ENCODE measurements at places on chromosomes 5 and 9. TPM values are rescaled to one million over a fixed set of nuclear protein-coding genes. Genes with fewer than 3 reads are reported as not detected.

DNA sequence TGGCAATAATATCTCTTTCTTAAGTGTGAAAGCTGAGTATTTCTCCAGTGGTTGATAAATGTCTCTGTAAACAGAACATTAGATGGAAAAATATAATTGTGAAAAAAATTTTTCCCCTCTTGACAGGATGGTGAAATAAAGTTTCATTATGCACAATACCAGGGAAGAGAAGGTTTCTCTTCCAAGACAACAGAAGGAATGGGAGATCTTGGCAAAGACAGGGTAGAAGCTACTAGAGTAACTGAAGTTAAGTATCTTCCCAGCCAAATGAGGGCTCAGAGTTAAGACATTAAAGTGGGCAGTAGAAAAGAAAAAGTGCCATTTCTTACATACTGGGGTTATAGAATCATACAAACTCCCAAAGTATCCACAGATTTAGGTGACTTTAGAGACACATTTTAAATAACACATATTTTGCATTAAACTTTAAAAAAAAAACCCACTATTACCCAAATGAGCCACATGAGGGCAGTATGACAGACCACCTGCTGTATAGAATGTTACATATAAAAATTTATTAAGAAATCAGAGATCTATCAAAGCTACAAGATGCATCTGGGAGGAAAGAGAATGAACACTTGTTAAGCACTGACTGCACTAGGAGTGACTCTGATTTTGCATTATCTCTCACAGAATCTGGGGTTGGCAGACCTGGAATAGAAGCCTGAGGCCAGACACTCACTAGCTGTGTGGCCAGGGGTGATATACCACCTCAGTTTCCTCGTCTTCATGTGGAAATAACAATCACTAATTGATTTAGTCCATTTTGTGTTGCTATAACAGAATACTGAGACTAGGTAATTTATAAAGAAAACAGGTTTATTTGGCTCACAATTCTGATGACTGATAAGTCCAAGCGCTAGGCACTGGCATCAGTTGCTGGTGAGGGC, 98.5 kb downstream of the ARSB start:
- no peak for DNase-seq
- no peak overlapping the region for H3K27ac ChIP-seq
- H3K27me3 ChIP-seq, result no peaks in the 10 kb centered on the region

The PPP2R2B gene
- total RNA-seq, result 10.0 TPM

DNA sequence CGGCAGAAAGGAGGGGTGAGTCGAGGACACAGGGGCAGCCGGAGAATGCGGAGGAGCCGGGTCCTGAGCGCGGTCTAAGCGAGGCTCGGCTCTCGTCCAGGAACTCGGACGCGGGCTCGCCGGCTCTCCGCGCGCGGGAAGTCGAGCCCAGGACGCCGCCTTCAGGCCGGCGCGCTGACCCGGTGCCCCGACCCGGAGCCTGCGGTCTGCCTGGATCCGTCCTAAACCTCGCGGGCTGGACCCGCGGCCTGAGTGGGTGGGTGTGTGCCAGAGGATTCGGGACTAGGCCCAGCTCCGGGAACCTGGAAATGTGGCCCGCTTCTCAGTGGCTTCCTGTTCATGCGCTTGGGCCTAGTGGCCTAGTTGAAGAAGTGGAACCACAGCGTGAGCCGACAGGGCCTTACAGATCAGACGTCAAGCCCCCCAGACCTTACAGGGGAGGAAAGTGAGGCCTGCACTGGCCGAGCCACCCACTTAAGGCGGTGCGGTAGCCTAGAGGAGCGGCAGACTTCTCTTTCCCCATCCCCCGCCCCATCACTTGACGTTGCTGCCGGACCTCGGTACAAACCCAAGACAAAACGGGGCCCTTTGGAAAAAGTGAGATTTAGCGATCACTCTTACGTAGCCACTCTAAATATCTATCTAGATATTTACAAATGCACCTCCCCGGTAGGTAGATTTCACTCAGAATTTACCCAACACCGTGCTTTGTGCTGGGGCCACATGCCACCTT, 1.2 kb downstream of the CDKN2B-AS1 start:
- H3K4me3 ChIP-seq, result peak overlapping the region; percentile 60
- no peaks in the 10 kb centered on the region for H3K27me3 ChIP-seq
- no peaks in the 10 kb centered on the region for H3K4me1 ChIP-seq
- DNase-seq, result peak; percentile 66
- no peak overlapping the region for H3K27ac ChIP-seq
- H3K36me3 ChIP-seq, result no peaks in the 10 kb centered on the region

DNA sequence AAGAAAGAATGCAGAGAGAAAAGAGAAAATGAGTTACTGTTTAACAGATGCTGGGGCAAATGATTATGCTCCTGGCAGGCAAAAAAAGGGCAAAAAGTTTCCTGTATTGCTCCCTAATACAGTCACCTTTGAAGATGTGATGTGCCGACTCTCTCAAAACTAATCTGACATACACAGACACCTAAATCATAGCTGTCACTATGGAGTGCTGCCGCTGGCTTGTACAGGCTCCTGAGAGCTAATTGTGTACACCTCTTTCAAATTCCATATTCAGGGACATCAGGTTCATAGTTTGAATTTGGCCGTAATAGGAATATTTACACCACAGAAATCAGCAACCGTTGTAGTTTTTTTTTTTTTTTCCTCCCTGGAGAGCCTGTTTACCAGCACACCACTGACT, 12.4 kb upstream of the FOCAD start:
- H3K36me3 ChIP-seq, result no peaks in the 10 kb centered on the region
- H3K4me3 ChIP-seq, result no peak overlapping the region
- no peak overlapping the region for H3K27ac ChIP-seq
- H3K27me3 ChIP-seq, result no peaks in the 10 kb centered on the region
- DNase-seq, result no peak

The TMC1 gene
- total RNA-seq, result not detected

GRCh38 chr9:9846557-9846956, 766.2 kb downstream of the PTPRD start:
- H3K4me3 ChIP-seq, result no peak overlapping the region
- DNase-seq, result no peak
- H3K27ac ChIP-seq, result no peak overlapping the region
- no peaks in the 10 kb centered on the region for H3K27me3 ChIP-seq
- no peaks in the 10 kb centered on the region for H3K36me3 ChIP-seq

DNA sequence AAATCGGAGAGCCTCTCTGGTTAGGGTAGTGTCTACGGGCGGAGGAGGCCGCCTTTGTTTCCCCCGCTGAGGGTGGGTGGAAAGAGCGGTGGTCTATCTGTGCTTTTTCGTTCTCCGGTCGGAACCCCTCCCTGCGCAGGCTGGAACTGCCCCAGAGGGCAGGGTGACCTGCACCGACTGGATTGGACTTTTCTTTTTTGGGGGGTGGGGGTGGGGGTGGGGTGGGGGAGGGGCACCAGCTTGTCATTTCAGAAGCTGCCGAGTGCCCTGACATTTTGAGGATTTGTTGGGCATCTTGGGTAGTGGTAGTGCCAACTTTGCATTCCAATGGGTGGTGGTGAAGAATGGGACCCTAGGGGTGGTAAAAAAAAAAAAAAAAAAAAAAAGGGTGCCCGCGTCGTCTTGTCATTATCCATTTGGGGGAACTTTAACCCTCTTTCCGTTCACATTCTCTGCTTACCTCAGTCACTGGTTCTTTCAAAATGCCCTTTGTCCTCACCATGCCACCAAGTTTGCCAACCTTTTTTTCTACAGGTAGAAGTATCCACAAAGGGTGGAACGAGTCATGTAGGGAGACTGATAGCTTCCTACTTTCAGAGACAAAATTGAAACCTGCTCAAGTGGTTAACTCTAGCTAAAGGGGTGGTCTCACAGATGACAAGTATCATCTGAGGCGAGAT, 1.3 kb downstream of the UBE2R2 start:
- peaks cover 28% of the 10 kb centered on the region for H3K4me1 ChIP-seq
- no peaks in the 10 kb centered on the region for H3K36me3 ChIP-seq
- no peaks in the 10 kb centered on the region for H3K27me3 ChIP-seq

- no peak overlapping the region for H3K4me3 ChIP-seq
- no peaks in the 10 kb centered on the region for H3K4me1 ChIP-seq
- no peaks in the 10 kb centered on the region for H3K27me3 ChIP-seq
- no peaks in the 10 kb centered on the region for H3K36me3 ChIP-seq
- DNase-seq, result no peak
These were observed 652.3 kb downstream of the BNC2 start for GRCh38 chr9:16217943-16218701.

GRCh38 chr9:92706218-92706940, 36.4 kb upstream of the IPPK start:
- peaks cover 21% of the 10 kb centered on the region for H3K36me3 ChIP-seq
- H3K4me1 ChIP-seq, result no peaks in the 10 kb centered on the region
- no peak overlapping the region for H3K4me3 ChIP-seq
- no peak overlapping the region for H3K27ac ChIP-seq
- DNase-seq, result no peak
- H3K27me3 ChIP-seq, result no peaks in the 10 kb centered on the region

DNA sequence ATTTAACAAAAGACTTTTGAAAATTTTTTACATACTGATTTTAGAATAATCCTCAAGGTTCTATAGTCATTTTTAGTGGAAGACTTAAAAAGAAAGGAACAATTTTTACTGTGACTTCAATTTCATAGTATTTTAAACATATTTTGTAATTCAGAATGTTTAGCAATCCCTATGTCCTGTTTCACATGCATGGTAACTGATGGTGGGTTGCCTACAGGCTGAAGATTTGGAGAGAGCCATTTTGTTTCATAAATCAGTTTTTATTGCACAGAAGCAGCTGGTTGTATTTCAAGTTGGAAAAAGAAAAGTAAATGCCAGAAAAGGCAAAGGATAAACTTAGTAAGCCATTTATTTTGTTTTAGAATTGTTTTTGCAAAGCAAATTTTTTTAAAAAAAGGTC, 24.0 kb downstream of the STARD4 start:
- no peak for DNase-seq
- H3K36me3 ChIP-seq, result no peaks in the 10 kb centered on the region
- H3K4me1 ChIP-seq, result no peaks in the 10 kb centered on the region
- H3K27me3 ChIP-seq, result no peaks in the 10 kb centered on the region
- H3K27ac ChIP-seq, result no peak overlapping the region

- H3K36me3 ChIP-seq, result no peaks in the 10 kb centered on the region
- no peaks in the 10 kb centered on the region for H3K27me3 ChIP-seq
- no peak for DNase-seq
- H3K27ac ChIP-seq, result no peak overlapping the region
- no peaks in the 10 kb centered on the region for H3K4me1 ChIP-seq
- H3K4me3 ChIP-seq, result no peak overlapping the region
These were observed 637.2 kb upstream of the NUDT12 start for GRCh38 chr5:104199771-104200170.

DNA sequence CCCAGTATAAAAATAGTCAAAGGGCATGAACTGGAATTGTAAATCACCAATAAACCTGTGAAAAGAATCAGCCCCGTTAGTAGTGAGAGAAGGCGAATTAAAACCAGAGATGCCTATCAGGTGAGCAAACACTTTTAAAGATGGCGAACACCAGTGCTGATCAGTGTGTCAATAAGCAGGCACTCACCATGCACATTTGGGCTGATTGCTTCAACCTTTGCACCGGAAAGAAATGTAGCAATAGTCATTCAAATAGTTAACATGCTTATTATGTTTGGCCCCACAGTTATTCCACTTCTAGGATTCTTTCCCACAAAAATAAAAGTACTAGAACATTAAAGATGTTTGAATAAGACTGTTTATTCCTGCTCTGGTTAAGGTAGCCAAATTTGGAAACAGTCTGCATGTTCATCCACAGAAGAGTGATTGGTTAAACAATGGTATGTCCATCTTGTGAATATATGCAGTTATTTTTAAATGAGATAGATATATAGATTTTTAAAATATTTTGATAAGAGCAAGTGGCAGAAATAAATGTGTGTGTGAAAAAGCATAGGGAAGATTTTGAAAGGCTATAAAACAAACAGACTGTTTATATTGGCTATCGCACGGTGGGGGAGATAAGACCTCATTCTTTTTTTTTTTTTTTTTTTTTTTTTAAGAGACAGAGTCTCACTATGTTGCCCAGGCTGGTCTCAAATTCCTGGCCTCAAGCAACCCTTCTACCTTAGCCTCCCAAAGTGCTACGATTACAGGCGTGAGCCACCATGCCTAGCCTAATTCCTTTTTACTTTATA, 112.2 kb downstream of the PIP5K1B start:
- no peak overlapping the region for H3K27ac ChIP-seq
- H3K4me1 ChIP-seq, result no peaks in the 10 kb centered on the region
- no peaks in the 10 kb centered on the region for H3K27me3 ChIP-seq
- no peaks in the 10 kb centered on the region for H3K36me3 ChIP-seq
- no peak overlapping the region for H3K4me3 ChIP-seq

GRCh38 chr5:180785794-180786221, 16.8 kb downstream of the MGAT1 start:
- no peak for DNase-seq
- peaks cover 30% of the 10 kb centered on the region for H3K4me1 ChIP-seq
- H3K36me3 ChIP-seq, result peaks cover 28% of the 10 kb centered on the region
- H3K27me3 ChIP-seq, result no peaks in the 10 kb centered on the region
- peak overlapping the region; percentile 88 for H3K27ac ChIP-seq

DNA sequence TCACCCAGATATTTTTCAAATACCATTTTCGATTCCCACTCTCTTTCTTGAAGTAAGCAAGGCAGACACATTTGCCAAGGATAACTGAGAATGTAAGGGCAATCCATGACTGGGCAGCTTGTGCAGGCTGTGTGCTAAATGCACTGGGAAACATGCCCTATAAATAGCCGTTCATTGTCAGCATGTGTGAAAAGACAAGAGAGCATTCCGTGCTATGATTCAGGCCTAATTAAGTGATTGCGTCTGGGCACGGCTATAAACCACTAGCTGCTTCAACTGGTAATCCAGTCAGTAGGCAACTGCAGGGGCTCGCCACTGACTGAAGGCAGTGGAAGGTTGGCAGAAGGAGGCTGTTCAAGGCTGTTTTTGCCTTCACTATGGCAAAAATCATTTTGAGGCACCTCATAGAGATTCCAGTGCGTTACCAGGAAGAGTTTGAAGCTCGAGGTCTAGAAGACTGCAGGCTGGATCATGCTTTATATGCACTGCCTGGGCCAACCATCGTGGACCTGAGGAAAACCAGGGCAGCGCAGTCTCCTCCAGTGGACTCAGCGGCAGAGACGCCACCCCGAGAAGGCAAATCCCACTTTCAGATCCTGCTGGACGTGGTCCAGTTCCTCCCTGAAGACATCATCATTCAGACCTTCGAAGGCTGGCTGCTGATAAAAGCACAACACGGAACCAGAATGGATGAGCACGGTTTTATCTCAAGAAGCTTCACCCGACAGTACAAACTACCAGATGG, at the start of gene HSPB3:
HSPB3 (plus strand) TSS at position 287 of the 745 bp plus-strand sequence; CDS start at position 378, 91 bp downstream.
- H3K27ac ChIP-seq, result peak within 1 kb of the TSS; percentile 43
- H3K27me3 ChIP-seq, result no peaks in the 10 kb centered on the region
- H3K36me3 ChIP-seq, result no peaks in the 10 kb centered on the region

GRCh38 chr9:18124760-18125159, 349.2 kb upstream of the ADAMTSL1 start:
- H3K27ac ChIP-seq, result no peak overlapping the region
- no peak for DNase-seq
- no peaks in the 10 kb centered on the region for H3K4me1 ChIP-seq
- H3K4me3 ChIP-seq, result no peak overlapping the region

The SH3GL2 gene
- total RNA-seq, result not detected

GRCh38 chr9:70053864-70054263, 10.2 kb downstream of the MAMDC2 start:
- H3K27ac ChIP-seq, result peak overlapping the region; percentile 69
- peaks cover 47% of the 10 kb centered on the region for H3K4me1 ChIP-seq
- peak; percentile 71 for DNase-seq
- H3K4me3 ChIP-seq, result no peak overlapping the region
- H3K36me3 ChIP-seq, result no peaks in the 10 kb centered on the region

All from ascending aorta (tissue), 2 donors.